Activated CD4-positive, alpha-beta memory T cell treated with anti-CD3 and anti-CD28 coated beads for 36 hours (primary cell): ENCODE measurements at places on chromosomes 11 and 22.
A peak's percentile ranks its signal among the peaks of the same experiment; 100 is the strongest.

- DNase-seq = no peak
These were observed 112.5 kb upstream of the CD82 start for GRCh38 chr11:44452827-44453572.

GRCh38 chr11:65334696-65335295 is 1.1 kb downstream of the DPF2 start:
- no peak for DNase-seq

DNA sequence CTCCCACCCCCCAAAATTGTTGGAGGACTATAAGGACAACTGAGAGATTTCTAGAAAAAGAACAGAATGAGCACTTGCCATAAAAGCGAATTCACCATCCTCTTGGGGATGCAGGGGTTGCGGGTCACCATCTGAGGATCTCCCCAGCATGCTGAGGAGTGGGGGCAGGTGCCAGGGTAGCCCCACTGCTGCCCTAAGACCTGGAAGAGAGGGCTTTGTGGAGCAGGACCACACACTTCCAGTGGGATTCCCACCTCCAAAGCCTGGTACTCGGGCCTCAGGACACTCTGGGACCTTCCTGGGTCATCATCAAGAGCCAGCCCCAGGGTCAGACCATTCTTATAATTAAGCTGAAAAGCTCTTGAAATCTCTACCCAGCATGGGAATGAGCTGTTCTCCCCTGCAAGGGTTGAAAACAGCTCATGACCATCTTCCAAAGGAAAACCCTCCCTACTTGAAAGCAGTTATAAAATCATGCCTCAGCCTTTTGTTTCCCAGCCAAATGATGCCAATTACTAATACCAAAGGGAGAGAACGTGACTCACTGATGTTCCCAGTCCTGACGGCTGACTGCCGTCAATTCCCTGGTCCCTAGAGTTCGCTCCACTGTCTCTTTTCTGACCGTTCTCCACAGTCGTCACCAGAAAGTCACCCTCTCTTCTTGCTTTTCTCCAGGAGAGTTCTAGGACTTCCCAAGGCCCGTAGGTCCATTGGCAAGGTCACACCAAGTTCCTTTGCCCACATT is 76.8 kb upstream of the CREB3L1 start:
- DNase-seq = no peak

- peak; percentile 95 for DNase-seq
These were observed 13.0 kb downstream of the EIF1AD start for GRCh38 chr11:65988791-65989592.

GRCh38 chr11:24234822-24235508 is 261.9 kb upstream of the LUZP2 start:
- DNase-seq = no peak
